Urothelium cell line (cell line): ENCODE measurements at places on chromosomes 4 and X.
A peak's percentile ranks its signal among the peaks of the same experiment; 100 is the strongest.

DNA sequence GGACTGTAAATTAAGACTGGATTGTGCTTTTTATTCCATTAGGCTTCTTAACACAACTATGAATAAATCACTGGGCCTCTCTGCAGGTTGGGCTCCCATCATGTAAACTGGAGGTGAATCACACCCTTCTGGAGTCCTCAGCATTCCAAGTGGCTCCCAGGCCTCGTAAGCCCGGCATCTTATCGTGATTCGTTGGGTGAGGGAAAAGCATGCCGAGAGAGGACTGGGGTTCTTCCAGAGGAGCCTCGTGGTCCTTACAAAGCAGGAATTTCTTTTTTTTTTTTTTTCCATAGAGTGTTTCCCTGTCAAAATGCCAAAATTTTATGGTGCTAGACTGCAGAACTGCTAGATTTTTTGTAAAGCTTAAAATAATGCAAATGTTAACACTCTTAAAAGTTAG is 20.0 kb downstream of the CLDN22 start:
- DNase-seq, result no peak

DNA sequence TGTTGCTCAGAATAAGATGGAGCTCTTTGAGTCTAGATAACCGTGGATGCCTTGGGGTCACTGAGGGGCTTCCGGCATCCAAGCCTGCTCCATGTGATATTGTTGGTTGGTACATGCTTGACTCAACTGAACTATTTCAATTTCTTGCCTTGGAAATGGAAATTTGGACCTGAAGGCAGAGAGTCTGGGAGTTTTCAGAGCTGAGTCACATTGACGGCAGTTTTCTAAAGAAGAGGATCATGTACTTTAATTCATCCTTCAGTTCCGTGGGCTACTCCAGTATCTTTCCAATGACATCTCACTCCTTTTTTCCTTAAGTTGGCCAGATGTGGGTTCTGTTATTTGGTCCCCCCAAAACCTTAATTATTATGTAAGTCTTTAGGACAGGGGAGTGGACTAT is 100.5 kb downstream of the MFAP3L start:
- DNase-seq, result no peak

DNA sequence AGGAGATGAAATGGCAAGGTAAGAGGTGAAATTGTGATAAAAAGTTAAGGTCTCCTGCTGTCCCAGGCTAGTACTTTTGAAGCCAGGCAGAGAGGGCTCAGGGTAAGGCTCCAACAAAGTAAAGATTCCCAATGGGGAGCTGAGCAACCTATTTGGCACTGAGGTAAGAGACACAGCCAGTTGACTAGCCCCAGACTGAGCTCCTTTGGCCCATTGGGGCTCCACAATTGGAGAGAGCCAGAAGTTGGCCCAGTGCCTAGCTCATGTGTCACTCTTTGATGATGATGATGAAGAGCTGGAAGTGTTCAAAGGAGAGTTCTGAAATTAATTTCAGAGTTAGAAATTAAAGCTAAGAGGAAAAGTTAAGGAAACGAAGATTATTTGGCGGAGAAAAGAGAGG is 94.6 kb downstream of the RLIM start:
- DNase-seq, result no peak

DNA sequence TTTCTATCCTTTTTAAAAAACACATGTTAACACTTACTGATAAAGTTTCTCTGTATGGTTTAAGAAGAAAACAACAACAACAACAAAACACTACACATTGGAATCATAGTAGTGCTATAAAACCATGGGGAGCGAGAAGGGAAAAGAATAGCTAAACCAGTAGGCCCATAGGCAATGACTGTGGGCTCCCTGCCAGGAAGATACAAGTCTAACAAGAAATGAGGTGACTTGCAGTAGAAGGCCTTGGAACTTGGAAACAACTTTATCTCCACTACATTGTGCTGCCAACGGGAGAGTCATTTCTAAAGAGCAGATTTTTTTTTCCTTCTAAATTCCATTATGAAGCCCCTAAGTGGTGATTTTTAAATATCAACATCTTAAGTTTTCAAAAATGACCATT is 78.0 kb downstream of the GPC4 start:
- DNase-seq, result no peak

GRCh38 chr4:186037692-186038658 is 31.0 kb upstream of the TLR3 start:
- DNase-seq, result peak; percentile 76

- DNase-seq, result no peak
These were observed 206.7 kb upstream of the SLIT2 start for GRCh38 chr4:20044966-20045365.

DNA sequence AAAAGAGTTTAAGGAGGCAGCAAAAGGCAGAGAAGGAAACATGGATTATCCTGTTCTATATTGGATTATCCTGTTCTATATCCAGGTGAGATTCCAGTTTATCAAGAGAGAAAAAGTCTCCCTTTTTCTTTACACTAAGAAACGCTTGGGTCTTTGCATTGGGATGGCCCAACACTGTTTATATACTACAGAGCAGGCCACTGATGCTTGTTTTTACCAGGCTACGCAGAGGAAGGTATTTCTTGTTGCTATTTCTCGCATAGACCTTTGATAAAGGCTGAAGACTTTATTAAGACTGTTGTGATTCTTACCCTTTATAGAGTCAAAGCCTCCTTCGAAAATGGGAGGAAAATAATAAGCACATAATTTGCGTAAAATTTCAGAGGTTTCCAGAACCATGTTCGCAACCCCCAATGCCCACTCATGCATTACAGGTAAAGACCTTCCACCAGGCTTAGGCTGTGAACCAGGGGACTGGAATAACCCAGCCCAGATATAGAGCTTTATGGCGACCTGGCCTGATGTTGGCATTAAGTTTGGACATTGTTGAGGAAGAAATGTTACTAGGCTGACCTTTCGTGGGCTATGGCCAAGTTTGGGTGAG is 218.3 kb downstream of the PTTG2 start:
- DNase-seq, result no peak
